ENCODE measurements at places on chromosomes 2 and 18.
A peak's percentile ranks its signal among the peaks of the same experiment; 100 is the strongest.

GRCh38 chr18:34767601-34768027 lies 57.5 kb downstream of the DTNA start:
- peak; percentile 91 for DNase-seq
- H3K4me3 ChIP-seq: no peak overlapping the region
- no peaks in the 10 kb centered on the region for H3K27me3 ChIP-seq
- peaks cover 29% of the 10 kb centered on the region for H3K36me3 ChIP-seq
- H3K4me1 ChIP-seq: peaks cover 1% of the 10 kb centered on the region
- no peak overlapping the region for H3K27ac ChIP-seq

- no peaks in the 10 kb centered on the region for H3K36me3 ChIP-seq
- no peak overlapping the region for H3K4me3 ChIP-seq
- DNase-seq: no peak
- H3K27ac ChIP-seq: no peak overlapping the region
- no peaks in the 10 kb centered on the region for H3K4me1 ChIP-seq
Observed at GRCh38 chr2:227671170-227671905, 4.7 kb downstream of the SCYGR5 start.

DNA sequence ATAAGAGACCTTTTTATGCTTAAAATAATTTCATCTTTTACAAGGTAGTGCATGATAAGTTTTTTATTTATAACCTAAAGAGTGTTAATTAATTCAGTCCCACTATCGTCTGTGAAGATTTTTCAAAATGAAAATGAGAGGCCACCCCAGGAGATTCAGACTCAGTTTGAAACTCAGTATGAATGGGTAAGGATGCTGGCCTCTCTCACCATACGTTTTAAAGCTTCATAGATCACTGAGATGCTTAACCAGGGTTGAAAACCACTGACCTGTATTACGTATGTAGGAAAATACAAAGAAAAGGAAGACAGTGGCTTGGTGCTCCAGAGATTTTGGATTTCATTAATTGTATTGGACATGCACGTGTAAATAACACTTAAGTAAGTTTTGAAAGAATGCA lies 278.7 kb downstream of the FSIP2 start:
- H3K27me3 ChIP-seq: no peaks in the 10 kb centered on the region
- H3K4me3 ChIP-seq: no peak overlapping the region
- H3K4me1 ChIP-seq: no peaks in the 10 kb centered on the region
- no peaks in the 10 kb centered on the region for H3K36me3 ChIP-seq
- no peak overlapping the region for H3K27ac ChIP-seq

DNA sequence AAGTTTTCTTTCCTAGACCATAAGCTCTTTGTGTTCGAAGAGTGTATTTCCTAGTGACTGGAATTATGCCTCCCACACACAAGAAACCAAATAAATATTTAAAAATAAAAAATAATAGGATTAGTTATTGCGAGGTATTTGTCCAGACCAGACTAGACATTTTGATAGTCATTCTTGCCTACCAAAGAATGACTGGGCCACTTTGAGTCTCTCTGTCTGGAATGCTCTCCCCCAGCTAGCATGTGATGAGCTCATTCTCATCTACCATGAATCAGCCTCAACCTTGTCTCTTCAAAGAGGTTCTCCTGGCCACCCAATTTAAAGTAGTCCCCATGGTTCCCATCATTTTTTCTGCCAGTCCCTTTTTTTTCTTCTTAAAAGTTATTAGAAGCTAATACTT lies 13.9 kb upstream of the DSC1 start:
- no peak overlapping the region for H3K27ac ChIP-seq
- H3K27me3 ChIP-seq: no peaks in the 10 kb centered on the region
- H3K4me1 ChIP-seq: no peaks in the 10 kb centered on the region
- no peaks in the 10 kb centered on the region for H3K36me3 ChIP-seq
- no peak overlapping the region for H3K4me3 ChIP-seq

- H3K4me1 ChIP-seq: no peaks in the 10 kb centered on the region
- H3K27ac ChIP-seq: no peak overlapping the region
- H3K27me3 ChIP-seq: no peaks in the 10 kb centered on the region
- DNase-seq: no peak
Observed at GRCh38 chr2:37039580-37039979, 44.6 kb downstream of the HEATR5B start.

DNA sequence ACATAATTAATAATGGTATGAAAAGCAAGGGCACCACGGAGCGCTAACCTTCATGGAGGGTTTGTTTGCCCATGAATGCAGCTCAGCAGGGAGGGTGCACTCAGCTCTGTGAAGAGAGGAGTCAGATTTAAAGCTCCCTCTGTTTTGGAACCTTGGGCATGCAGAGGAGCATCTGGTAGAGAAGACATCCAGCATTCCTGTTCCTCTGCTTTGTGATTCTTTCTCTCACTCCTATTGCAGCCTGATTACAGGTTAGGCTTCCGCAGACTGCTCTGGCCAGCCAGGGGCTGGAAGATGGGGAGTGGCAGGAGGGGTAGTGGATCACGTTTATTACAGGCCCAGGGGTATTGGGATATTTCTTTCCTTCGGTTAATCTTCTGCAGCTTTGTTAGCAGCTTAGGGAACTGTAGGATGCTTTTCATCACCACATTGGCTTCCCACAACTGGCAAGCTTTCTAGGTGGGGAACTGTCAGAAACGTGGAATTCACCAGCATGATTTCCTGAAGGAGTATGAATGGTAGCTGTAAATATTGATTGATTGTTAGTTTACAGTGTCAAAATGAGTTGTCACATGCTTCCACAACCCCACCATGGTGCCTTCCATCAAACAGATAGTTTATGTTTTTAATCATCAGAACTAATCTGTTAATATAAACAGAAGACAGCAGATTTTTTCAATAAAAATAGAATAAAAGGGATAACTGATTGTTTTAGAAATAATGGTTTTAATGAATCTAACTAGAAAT lies 201.1 kb downstream of the VAPA start:
- no peaks in the 10 kb centered on the region for H3K36me3 ChIP-seq
- no peak overlapping the region for H3K4me3 ChIP-seq
- H3K27ac ChIP-seq: no peak overlapping the region

DNA sequence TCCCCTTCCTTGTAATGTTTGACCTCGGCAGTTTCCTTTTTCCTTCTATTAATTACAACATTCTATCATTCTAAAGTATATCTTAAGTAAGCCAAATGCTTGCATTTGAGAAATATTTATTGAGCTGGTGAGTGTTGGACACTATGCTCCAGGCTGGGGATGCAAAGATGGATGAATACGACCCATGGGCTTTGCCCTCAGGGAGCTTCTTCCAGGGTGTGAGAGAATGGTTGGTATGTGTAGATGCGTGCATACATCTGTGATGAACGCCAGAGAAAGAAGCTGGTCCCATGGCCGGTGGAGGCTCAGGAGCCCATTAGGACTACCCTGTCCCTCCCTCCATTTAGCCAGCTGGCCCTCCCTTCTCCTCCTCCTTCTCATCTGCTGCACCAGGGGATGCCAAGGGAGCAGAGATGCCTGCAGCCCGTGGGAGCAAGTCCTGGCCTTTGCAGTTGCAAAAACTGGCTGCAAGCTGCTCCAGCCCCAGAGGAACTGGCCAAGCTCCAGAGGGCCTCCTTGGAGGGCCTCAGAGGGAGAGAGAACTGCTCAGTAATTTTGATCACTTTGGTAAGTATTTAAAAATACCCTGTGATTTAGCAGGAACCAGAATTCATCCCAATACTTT lies 65.7 kb upstream of the FOSL2 start:
- no peak overlapping the region for H3K27ac ChIP-seq
- peaks cover 25% of the 10 kb centered on the region for H3K4me1 ChIP-seq
- no peak overlapping the region for H3K4me3 ChIP-seq
- no peaks in the 10 kb centered on the region for H3K36me3 ChIP-seq
- no peaks in the 10 kb centered on the region for H3K27me3 ChIP-seq

- DNase-seq: no peak
- H3K4me1 ChIP-seq: peaks cover 3% of the 10 kb centered on the region
- peak overlapping the region; percentile 23 for H3K27ac ChIP-seq
- no peaks in the 10 kb centered on the region for H3K27me3 ChIP-seq
- H3K4me3 ChIP-seq: no peak overlapping the region
- H3K36me3 ChIP-seq: no peaks in the 10 kb centered on the region
Observed at GRCh38 chr2:210536973-210537650, 19.3 kb upstream of the CPS1 start.

- H3K4me1 ChIP-seq: peaks cover 2% of the 10 kb centered on the region
- peaks cover 13% of the 10 kb centered on the region for H3K36me3 ChIP-seq
- H3K4me3 ChIP-seq: peak overlapping the region; percentile 96
Observed at GRCh38 chr18:23504720-23505119, 1.4 kb downstream of the RMC1 start.

GRCh38 chr2:203685081-203685621 lies 21.3 kb upstream of the CD28 start:
- peaks cover 6% of the 10 kb centered on the region for H3K4me1 ChIP-seq
- H3K27ac ChIP-seq: peak overlapping the region; percentile 61
- no peaks in the 10 kb centered on the region for H3K36me3 ChIP-seq
- H3K4me3 ChIP-seq: no peak overlapping the region
- peak; percentile 94 for DNase-seq
- no peaks in the 10 kb centered on the region for H3K27me3 ChIP-seq

GRCh38 chr2:158484892-158485556 lies 28.3 kb downstream of the PKP4 start:
- H3K4me3 ChIP-seq: no peak overlapping the region
- peaks cover 4% of the 10 kb centered on the region for H3K4me1 ChIP-seq
- DNase-seq: no peak
- H3K36me3 ChIP-seq: no peaks in the 10 kb centered on the region

DNA sequence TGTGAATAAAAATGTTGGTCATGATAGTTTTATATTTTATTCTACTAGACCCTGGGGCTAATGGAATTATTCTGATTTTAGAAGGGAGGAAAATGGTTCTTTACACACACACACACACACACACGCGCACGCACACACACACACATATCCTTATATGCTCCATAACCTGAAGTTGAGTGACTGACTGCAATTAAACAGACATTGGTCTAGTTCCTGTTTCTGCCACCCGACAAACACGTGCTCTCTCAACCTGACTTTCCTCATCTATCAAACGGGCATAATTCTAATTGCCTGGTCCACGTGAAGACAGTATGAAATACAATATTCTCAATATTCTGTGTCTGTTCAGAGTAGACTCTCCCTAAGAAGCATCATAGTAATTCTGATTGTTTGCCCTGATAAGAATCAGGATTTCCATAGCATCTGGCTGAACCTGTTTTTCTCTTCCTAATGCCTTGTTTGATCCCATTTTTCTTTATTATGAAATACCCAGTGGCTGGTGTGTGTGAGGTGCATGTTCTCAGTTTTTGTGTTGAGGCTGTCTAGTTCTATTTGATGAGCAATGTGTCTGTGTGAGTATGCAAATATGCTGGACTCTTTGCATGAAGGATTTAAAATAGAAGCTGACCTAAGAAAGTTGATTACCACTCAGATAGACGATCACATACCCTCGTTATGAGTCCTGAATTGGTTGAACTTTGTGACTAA lies 51.0 kb downstream of the SETBP1 start:
- peaks cover 14% of the 10 kb centered on the region for H3K4me1 ChIP-seq
- H3K27ac ChIP-seq: no peak overlapping the region
- no peak overlapping the region for H3K4me3 ChIP-seq

- no peak for DNase-seq
- peaks cover 7% of the 10 kb centered on the region for H3K4me1 ChIP-seq
- no peak overlapping the region for H3K4me3 ChIP-seq
- peaks cover 20% of the 10 kb centered on the region for H3K36me3 ChIP-seq
- no peak overlapping the region for H3K27ac ChIP-seq
Observed at GRCh38 chr2:131152074-131152473, 46.9 kb downstream of the PLEKHB2 start.

DNA sequence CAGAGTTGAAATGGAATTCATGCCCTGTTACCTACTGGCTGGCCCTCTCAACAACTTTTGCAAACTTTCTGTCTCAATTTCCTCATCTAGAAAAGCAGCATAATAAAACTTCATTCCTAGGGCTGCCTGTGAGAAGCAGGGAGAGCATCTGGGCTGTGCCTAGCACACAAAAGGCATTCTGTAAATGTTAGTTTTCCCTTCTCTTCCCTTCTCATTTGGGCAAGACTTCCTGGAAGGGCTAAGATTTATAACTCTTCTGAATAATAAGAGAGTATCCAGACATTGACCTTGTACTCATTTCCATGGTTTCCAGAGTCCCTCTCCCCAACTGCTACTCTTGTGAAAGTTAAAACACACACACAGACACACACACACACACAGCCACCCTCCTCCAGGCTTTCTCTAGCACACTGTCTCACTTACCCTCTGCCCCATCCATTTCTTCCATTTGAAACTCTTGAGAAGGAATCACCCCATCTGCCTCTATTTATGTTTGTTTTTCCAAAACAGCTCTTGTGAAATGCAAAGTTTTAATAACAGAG lies 302.1 kb downstream of the SMAD2 start:
- no peaks in the 10 kb centered on the region for H3K4me1 ChIP-seq
- no peak overlapping the region for H3K4me3 ChIP-seq
- H3K27me3 ChIP-seq: peaks cover 13% of the 10 kb centered on the region
- DNase-seq: peak; percentile 0
- no peaks in the 10 kb centered on the region for H3K36me3 ChIP-seq
- no peak overlapping the region for H3K27ac ChIP-seq

All from mesenchymal stem cell (in vitro differentiated cells and primary cell).